RWPE1 (cell line): ENCODE measurements at places on chromosomes 11 and 22.
A peak's percentile ranks its signal among the peaks of the same experiment; 100 is the strongest.

DNA sequence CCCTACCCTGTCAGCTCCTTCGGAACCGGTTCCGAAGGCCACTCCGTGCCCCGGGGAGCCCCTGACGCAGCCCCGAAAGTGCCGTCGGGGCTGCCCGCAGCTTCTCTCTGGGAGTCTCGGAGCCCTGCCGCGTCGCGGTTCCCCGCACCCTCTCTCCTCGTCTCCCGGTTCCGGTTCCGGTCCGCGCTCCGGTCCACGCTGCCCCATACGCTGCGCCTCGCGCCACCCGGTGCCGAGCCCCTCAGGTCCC lies 618 bp downstream of the MTA2 start:
- DNase-seq: no peak

GRCh38 chr11:132228746-132229325 lies 858.4 kb downstream of the NTM start:
- DNase-seq: no peak

DNA sequence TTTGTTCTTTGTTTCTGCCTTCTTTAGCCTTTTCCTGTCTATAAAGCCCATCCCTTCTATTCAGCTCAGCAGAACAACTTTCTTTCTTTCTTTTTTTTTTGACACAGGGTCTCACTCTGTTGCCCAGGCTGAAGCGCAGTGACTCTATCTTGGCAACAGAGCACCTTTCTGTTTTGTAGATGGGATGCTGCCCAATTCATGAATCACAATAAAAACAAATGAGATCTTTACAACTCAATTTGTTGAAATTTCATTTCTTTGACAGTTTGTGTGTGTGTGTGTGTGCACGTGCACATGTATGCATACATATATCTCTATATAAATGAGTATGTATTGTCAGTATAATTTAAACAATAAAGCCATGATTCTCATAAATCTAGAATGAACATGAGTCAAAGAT lies 25.5 kb downstream of the TSPAN18 start:
- no peak for DNase-seq

- DNase-seq: no peak
Measured at GRCh38 chr22:20021196-20022181, 579 bp downstream of the TANGO2 start.

- no peak for DNase-seq
Measured at GRCh38 chr11:66011785-66012303, at the start of gene CST6. Gene CST6, plus strand, starts transcription at chr11:66012008. Its CDS starts 37 bp downstream, at chr11:66012045.

DNA sequence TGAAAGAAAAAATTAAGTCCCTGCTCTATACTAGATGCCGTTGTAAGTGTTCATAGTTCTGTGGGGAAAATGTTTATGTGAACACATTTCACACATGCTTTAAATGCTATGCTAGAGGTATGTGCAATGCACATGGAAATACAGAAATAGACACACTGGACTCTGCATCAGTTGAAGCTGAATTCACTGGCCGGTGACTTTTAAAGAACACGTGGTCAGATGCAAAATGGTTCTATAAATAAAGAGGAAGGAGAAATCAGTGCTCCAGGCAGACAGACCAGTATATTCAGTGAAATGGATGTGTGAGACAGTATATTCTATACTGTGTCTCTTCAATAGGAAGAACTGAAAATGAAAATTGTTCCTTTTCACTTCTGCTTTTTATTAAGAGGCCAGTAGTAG lies 29.9 kb downstream of the TRPC6 start:
- DNase-seq: no peak

DNA sequence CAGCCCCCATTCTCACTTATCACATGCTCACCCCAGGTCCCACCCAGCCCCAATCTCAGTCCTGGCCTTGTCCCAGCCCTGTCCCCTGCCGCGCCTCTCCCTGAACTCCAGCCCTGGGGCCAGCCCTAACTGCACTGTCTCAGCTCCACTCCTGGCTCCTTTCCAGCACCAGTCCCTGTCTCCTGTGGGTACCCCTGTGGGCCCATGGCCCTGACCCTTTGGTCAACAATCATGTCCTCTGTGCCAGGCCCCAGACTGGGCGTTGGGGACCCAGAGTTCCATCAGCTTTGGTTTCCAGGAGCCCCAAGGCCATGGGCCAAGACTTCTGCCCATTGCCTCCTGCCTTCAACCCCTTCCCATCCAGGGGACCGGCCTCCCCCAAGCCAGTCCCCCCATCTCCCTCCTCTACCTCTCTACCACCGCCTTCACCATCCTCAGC lies 757 bp downstream of the SPI1 start:
- DNase-seq: no peak

DNA sequence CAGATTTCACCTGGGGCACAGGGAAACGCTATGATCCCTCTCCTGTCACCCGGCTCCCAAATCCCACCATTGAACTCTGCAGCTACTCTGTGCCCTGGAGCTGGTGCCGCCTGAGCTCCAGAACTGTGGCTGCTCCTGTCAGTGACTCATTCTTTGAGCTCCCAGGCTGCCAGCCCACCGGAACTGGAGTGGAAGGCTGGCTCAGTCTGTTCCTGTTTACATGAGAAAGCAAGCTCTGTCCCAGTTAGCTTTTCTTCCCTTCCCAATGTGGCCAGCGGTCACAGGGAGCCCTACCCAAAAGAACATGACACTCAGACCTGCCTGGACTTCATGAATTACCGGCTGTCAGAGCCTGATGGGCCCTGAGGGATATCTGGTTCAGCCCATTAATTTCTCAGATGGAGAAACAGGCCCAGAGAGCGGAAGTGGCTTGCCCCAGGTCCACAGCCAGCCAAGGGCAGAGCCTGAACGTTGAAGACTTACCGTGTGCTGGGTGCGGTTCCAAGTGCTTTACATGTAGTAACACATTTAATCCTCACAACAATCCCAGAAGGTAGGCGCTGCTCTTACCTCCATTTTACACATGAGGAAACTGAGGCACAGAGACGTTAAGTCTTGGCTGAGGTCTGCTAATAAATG lies 23.8 kb upstream of the IGSF22 start:
- DNase-seq: peak; percentile 60

- DNase-seq: no peak
Measured at GRCh38 chr11:19656140-19656541, 56.5 kb upstream of the NAV2 start.

DNA sequence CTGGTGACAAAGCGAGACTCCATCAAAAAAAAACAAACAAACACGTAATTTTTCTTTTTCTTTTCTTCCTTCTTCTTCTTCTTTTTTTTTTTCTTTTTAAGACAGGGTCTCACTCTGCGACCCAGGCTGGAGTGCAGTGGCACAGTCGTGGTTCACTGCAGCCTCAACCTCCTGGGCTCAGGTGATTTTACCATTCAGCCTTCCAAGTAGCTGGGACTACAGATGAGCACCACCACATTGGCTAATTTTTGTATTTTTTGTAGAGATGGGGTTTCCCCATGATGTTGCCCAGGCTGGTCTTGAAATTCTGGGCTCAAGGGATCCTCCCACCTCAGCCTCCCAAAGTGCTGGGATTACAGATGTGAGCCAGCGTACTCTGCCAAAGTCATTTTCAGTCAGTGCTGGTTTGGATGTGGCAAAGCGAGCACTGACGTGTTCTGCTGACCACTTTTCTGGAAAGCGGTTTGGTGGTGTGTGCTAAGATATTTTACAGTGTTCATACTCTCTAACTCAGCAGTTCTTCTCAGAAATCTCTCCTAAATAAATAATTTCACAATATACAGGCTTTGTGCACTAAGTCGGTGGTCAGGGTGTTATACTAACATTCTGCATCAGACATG lies 10.7 kb downstream of the FAM118A start:
- no peak for DNase-seq

DNA sequence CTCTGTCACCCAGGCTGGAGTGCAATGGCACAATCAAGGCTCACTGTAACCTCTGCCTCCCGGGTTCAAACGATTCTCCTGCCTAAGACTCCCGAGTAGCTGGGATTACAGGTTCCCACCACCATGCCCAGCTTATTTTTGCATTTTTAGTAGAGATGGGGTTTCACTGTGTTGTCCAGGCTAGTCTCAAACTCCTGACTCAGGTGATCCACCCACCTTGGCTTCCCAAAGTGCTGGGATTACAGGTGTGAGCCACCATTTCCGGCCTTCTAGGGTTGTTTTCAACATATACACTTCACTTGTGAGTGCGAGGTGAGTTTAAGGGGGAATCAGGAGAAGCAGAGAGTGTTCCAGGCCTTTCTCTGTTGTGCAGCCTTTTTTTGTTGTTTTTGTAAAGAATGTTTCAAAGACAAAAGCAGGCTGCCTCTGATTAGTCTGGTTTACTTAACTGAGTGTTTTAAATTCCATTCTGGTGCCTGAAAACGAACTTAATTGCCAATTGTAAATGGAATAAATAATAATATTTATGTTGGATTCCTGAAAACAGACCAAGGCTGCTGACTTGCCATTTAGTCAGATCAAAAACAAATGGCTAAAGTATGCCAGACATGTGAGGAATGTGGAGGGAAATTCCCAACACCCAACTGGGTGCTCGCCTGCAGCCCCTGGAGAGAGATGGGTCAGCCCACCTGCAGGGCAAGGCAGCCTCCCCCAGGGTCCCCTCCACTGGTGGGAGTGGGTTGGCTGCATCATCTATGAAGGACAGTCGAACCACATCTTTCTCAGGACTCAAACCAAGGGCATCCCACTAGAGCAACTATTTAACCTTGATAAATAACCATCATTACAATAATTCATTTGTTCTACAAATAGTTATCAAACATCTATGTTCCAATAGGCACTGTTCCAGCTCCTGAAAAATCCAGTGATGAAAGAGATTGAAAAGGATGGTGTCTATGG lies 4.6 kb upstream of the RANGAP1 start:
- peak; percentile 43 for DNase-seq

DNA sequence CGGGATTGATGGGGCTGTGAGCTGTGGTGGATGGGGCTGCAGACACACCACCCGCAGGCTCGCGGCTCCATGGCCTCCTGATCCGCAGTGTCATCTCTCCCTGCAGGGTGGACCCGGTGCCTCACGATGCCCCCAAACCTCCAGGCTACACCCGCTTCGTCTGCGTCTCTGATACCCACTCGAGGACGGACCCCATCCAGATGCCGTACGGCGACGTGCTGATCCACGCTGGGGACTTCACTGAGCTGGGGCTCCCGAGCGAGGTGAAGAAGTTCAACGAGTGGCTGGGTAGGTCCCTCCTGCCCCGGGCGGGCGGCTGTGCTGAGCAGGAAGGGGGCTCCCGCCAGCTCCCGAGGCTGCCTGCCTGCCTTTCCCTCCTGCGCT lies 23.1 kb downstream of the MPPED1 start:
- DNase-seq: no peak

DNA sequence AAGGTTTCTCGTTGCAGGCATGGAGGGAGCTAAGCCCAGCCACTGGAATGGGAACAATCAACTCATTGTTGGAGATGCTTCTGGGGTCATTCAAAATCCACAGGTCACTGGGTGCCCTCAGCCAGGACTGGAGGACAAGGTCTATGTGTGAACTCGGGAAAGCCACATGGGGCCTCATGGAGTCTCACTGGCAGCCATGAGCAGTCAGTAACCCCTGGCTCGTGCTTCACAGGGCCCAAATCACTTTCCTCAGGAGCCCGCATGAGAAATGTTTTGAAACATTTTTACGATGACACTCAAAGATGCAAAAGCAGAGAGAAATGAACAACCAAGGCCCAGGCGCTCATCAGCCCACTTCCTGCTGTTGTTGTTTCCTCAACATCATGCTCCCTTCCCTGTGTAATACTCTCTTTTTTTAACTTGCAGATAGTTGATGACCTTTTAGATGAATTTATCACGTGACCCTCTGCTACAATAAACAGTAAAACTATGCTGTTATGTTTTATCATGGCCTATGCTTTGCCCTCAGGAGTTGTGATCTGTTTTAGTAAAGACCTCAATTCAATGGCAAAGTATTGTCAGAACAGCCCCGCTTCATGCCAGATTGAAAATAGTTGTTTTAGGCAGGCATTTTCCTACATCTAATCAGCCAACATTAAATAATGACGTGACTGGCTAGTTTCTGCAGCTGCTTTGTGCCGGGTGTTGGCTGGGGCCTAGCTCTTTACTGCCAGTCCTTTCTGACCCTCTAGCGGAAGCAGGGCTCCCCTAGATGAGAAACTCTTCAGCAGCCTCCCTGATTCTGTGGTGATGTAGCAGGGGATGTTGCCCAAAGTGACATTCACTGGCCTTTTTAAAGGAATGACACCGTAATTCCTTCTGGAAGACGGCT lies 39.7 kb downstream of the ADAMTS15 start:
- no peak for DNase-seq

DNA sequence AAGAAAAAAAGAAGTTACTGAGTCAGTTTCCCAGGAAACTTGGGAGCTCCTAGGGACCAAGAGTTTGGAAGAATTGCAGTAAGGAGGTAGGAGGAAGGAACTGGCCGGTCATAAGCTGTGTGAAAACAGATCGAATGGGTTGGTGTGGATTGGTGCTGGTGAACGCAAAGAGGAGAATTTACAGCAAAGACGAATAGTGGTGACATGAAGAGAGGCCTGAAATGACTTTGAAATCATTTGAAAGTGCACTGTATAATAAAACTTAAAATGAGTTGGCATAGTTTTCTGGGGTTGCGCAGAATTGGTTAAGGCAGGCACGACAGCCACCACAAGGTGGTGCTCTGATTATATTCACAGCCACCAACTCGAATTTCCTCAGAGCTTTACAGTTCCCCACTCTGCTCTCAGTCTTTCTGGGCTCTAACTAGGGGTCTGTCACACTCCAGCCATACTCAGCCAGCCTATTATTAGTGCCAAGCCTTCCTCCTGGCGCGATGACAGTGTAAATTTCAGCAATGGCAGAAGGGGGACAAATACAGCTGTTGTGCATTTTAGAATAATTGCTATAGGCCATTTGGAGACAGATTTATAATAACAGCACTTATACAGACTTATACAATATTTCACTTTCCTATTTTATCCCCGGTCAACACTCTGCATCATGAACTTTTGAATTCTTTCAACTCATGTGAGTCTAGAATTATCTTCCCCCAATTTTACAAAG lies 8.3 kb upstream of the HTR3B start:
- DNase-seq: peak; percentile 31

DNA sequence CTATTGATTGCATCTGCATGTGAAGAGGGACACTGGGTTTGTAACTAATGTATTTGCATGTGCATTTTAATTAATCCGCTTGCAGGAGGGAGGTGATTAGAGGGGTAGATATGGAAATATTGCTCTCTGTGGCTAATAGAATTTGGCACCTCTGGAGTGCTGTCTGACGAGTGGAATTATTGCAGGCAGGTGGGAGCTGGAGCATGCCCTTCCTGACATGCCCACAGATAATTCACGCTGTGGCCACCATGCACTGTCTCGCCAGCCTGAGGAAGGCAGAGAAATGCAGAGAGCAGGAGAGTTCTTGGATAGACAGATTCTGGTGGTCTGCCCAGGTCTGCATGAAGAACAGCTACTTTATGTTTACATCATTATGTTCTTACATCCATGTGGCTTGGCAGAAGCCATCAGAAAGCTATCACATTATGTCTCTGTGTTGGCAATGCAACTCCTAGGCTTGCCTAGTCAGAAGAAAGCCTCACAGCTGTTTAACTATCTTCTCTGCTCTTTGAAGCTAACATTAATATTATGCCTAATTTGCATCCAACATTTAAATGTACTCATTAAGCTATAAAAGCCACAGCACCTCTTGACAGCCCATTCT lies 89.4 kb upstream of the DRD2 start:
- no peak for DNase-seq
